ENCODE measurements at places on chromosomes 13 and 19.

DNA sequence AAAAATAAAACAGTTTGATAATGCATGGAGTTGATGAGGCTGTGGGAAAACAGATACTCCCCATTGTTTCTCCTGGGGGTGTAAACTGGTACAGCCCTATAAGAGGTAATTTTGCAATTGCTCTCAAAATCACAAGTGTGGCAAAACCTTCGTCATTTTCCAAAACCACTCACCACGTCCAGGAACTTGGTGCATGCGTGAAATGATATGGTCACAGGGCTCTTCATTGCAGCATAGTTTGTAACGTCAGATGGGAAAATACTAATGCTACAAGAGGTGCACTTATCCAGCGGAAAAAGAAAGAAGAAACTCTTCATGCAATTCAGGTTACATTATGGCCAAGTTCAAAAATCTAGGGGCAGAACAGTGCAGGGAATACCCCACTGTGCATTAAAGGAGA is 11.9 kb upstream of the PLAUR start:
- no peak for DNase-seq

GRCh38 chr13:45930177-45930576 is 78.6 kb upstream of the SIAH3 start:
- no peak for DNase-seq

DNA sequence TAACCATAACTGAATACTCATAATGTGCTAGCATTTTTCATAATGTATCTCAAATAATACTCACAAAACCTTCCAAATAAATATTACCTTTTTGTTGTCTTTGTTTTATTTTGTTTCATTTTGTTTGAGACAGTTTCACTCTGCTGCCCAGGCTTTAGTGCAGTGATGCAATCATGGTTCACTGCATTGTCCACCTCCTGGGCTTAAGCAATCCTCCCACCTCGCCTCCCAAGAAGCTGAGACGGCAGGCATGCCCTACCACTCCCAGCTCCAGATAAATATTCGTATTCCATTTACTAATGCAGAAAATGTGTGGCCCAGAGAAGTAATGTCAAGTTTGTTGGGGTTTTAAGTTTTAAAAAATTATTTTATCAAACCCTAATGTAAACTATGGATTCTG is 739.1 kb downstream of the GPC5 start:
- no peak for DNase-seq

DNA sequence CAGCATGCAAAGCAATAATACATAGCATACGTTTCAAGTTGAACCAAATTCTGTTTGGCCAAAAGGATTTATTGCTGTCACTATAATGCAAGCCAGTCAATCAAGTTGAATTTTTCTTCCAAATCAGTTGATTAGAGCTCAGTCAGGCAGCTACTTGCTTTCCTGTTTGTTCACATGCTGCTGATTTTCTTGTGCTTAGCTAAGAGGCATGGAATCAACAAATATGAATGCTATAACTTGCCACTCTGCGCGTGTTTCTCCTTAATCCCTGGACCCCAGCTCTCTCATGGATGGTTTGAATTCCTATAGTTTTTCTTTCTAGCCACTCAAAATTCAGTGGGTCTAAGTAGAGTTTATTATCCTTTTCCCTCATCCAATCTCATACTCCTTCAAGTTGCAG is 311.3 kb downstream of the KLF5 start:
- DNase-seq, result no peak

Measured in stimulated activated CD4-positive, alpha-beta T cell treated with anti-CD3 and anti-CD28 coated beads, Interleukin-15, amount 100 ng/mL, for 1 hour (primary cell).